ENCODE measurements at places on chromosomes 6 and 20. TPM values are rescaled to one million over a fixed set of nuclear protein-coding genes. Genes with fewer than 3 reads are reported as not detected.

Gene FRS3
- 4.1 TPM for total RNA-seq

DNA sequence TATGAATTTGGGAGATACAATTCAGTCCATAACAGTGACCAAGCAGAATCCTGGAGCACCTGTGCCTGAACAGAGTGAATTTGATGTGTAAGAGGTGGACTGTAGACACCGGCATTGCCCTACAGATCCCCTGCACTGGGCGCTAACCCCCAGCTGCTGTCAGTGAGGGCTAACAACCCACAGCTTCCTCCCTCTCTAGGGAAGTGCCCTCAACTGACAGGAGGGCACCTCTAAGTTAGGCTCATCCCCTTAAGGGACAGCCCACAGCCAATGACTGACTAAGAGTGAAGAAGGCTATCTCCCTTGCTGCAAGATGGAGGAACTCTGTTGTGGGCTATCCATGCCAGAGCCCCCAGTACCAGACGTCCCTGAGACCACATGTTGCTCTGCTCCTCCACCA, 15.3 kb upstream of the BPIFB1 start:
- no peak for DNase-seq
- H3K4me1 ChIP-seq: no peaks in the 10 kb centered on the region
- H3K4me3 ChIP-seq: no peak overlapping the region
- peaks cover 17% of the 10 kb centered on the region for H3K27me3 ChIP-seq
- no peaks in the 10 kb centered on the region for H3K36me3 ChIP-seq

GRCh38 chr6:83365931-83366330, 64.9 kb downstream of the ME1 start:
- H3K4me3 ChIP-seq: no peak overlapping the region
- H3K27me3 ChIP-seq: no peaks in the 10 kb centered on the region
- no peaks in the 10 kb centered on the region for H3K36me3 ChIP-seq
- H3K27ac ChIP-seq: no peak overlapping the region

DNA sequence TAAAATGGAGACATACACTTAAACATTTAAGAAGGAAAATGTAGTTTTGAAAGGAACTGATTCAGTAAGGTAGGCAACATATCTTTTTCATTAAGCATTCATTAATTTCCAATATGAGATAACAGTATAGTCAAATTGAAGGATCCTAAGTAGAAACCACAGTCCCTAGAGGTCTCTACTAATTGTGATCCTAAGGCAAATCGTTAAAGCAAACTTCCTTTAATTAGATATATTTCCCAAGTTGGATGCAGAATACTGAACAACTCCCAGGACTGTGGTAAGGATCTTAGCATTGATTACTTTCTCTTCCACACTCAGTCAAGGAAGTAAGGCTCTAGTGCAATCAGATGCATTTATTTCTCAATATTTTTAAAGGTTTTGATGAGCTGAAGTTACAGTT, 604.1 kb upstream of the GJE1 start:
- H3K27me3 ChIP-seq: no peaks in the 10 kb centered on the region
- DNase-seq: no peak
- no peak overlapping the region for H3K4me3 ChIP-seq
- H3K27ac ChIP-seq: no peak overlapping the region
- no peaks in the 10 kb centered on the region for H3K36me3 ChIP-seq
- H3K4me1 ChIP-seq: no peaks in the 10 kb centered on the region

DNA sequence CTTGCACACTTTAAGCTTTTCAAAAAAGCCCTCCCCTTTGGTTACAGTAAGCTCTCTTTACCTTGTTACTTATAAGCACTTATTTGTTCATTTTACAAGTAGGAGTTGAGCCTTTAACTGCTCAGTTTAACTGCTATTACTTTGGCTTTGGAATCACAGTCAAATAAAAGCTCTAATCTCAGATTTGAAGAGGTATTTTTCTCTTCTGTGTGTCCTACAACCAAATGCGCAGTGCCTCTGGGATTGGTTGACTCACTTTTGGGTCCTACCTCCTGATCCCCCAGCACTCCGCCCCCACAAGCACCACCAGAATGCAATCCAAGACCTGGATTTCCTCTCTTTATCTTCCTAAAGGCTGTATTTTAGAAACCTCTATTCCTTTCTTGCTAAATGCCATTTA, 2.5 kb downstream of the NCOA7 start:
- H3K4me3 ChIP-seq: no peak overlapping the region
- H3K27ac ChIP-seq: peak overlapping the region; percentile 13
- no peaks in the 10 kb centered on the region for H3K36me3 ChIP-seq
- H3K4me1 ChIP-seq: peaks cover 20% of the 10 kb centered on the region

Gene ACSS1
- total RNA-seq: 29.1 TPM

Gene CRISP2
- total RNA-seq: not detected
